ENCODE measurements at places on chromosomes 11 and 22.

DNA sequence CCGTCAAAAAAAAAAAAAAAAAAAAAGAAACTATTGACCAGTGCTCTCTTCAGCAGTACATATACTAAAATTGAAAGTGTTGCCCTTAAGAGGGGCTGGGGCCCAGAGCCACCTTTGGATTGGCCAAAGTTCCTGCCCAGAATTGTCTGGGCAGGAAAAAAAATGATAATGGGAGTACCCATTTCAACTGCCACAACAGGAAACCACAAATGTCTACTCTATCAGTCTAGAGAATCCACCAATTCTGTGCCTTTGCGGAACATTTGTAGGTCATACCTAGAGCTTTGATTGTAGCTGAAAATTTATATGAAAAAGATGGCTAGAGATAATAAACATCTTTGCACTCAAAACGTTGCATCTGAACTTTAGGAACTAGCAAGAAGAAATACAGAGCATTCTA, 69.4 kb downstream of the FAM76B start:
- no peak for DNase-seq

DNA sequence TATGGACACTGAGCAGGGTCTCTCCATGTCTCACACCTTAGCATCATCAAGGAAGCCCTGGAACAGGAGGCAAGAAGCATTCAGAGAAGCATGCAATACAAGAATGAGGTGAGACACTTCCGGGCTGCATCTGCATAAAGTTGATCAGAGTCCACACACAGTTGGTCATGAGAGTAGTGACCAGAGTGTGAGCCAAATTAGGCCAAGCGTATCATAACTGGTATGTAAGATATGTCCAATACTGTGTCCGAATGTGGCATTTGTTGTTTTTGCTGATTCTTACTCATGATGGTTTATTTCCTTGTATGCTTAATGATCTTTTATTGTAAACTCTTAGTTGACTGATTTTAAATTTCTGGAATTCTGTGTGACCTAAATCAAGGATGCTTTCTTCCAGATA, 315.7 kb downstream of the INSC start:
- no peak for DNase-seq

GRCh38 chr11:65210748-65211147, 29.0 kb downstream of the CAPN1 start:
- DNase-seq: no peak

DNA sequence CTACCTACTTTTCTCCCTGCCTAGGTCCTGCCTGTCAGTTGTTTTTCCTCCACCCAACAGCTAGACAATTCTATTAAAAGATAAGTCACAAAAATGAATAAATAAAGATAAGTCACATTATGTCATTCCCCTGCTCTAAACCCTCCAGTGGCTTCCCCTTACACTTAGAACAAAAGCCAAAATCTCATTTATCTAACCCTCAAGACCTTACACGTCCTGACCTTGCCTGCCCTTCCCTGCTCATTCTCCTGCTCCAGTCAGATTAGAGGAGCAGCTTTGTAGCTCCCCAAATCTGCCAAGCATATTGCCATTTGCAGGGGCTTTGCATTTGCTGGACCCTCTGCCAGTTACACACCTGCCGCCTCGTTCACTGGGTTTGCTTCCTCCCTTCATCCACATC, 16.7 kb downstream of the KREMEN1 start:
- no peak for DNase-seq

DNA sequence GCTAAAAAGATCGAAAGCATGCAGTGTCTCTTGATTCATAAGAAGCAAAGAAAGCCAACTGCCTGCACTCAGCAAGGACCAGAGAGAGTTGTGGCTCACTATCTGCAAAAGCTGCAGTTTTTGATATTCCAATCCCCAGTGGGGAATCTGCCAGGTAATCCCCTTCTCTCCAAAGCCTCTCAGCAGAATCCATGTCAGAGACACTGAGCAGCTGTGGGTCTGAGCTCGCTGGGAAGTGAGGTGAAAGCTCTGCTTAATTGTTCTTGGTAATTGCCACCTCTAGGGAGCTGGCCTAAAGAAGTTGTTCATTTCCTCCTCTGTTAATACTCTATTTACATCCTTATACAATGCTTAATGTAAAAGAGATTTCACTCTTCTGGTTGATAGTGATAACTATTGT, 261.3 kb upstream of the LRRC4C start:
- DNase-seq: no peak

GRCh38 chr11:68974421-68975194, 6.2 kb downstream of the MRGPRD start:
- DNase-seq: no peak

DNA sequence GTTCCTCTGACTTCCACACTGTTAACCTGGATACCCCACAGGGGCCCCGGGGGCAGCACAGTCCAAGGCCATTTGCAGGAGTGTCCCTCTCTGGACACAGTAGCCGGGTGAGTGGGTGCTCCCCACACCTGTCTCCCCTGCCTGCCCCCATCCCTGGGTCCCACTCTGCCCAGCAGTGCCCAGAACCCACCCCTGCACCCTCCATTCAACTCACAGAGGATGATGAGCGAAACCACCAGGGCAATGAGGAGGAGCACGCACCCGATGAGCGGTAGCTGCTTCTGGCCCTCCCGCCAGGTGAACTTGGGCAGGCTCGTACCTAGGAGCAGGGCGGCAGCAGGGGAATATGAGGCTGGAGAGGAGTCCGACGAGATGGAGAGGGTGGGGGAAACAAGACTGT, 12.2 kb downstream of the TMPRSS13 start:
- DNase-seq: no peak

GRCh38 chr11:112499153-112499880, 238.7 kb upstream of the PLET1 start:
- DNase-seq: no peak

GRCh38 chr11:13669544-13670488, 1.3 kb downstream of the FAR1 start:
- DNase-seq: no peak

DNA sequence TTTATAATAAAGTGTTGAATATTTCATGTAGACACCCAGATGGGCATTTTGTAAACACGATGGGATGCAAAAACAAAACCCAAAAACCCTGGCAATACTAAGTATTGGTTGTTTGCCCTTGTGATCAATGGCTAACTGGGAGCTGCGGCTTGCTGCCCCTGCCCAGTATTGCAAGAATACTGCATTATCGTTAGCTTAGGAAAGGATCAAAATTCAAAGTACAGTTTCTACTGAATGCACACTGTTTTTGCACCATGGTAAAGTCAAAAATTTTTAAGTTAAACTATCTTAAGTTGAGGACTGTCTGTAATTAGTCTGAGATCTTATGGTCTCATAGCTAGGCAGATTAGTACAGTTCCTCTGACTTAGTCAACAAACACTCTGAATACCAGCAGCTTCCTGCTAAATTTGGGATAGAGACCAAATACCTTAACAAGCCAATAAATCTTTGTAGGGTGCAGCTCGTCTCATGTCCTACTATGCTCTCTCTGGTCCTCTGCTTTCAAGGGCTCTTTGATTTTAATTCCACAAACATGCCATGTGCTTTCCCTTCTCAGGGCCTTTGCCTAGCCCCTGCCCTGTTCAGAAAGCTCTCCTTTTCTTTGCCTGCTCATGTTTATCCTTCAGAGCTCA, 4.0 kb downstream of the CCDC90B start:
- no peak for DNase-seq

DNA sequence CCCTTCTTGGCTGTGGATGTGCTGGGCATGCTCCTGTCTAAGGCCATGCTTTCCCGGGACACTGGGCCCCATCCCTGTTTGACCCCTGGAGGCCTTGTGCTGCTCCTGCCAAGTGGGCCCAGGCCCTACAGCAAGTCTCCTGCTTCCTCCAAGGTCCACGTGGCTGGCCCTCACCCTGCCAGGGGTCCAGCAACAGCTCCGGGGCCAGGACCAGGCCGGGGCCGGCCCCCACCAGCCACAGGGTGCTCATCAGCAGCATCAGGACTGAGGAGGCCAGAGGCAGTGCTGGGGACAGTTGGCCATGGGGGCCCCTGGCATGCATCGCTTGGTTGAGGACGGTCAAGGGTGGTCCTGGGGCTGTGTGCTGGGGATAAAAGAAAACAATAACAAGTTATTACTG, 2.5 kb downstream of the RHBDD3 start:
- no peak for DNase-seq

- no peak for DNase-seq
Observed at GRCh38 chr22:49763696-49764095, 64.0 kb downstream of the BRD1 start.

GRCh38 chr11:100785148-100785983, 98.3 kb downstream of the ARHGAP42 start:
- no peak for DNase-seq

- DNase-seq: no peak
Observed at GRCh38 chr22:38220163-38220562, 18.4 kb downstream of the MAFF start.

DNA sequence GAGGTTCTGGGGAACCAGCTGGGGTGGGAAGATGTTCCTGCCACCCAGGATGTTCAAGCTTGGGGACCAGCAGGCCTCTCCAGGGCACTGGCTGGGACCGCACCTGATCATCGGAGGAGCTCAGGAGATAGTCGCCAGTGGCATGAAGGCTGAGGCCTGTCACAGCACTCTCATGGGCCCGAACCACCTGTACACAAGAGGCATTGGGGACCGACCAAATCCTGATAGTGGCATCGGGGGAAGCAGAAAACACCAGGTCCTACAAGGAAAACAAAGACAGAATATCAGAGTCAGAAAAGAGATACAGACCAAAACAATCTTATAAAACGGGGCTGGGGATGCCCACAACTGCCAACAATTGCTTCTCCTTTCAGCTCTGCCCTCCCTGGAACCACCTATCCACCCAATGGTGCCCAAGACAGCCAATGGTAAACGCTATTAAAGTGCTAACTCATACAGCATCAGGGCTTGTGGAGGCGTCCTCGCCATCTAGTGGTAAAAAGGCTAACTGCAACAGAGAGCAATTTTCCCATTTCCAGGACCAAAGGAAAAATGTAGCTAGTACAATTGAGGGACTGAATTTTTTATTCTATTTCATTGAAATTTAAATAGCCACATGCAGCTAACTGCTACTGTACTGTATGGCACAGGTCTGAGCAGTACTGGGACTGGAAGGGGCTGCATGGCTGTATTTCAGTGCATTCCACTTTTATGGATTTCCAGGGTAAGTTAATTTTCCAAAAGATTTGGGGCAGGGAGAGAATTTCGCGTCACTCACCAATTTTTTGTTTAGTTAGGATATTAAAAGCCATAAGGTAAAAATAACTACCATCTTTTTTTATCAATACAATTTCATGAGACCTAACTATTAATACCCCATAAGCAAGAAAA, 7.1 kb downstream of the PRPF19 start:
- peak; percentile 23 for DNase-seq

DNA sequence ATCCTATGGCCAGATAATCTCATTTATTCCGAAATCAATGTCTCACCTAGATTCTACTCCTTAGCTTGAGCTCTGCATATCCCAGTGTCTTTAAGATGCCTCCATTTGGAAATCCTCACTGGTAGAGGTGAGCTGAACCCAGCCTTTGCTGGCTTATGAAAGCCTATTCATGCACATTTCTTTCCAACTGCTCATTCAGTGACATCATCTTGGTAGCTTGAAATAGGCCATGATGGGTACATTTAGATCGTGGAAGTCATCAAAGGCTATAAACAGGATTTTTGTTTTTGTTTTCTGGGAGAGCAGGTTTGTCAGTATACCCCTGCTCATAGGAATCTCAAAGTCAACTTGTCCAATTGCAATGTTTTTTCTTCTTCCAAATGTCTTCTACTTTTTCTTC, 6.0 kb downstream of the NXPE1 start:
- DNase-seq: no peak

- DNase-seq: no peak
Observed at GRCh38 chr11:3959015-3959902, 103.8 kb downstream of the STIM1 start.

DNA sequence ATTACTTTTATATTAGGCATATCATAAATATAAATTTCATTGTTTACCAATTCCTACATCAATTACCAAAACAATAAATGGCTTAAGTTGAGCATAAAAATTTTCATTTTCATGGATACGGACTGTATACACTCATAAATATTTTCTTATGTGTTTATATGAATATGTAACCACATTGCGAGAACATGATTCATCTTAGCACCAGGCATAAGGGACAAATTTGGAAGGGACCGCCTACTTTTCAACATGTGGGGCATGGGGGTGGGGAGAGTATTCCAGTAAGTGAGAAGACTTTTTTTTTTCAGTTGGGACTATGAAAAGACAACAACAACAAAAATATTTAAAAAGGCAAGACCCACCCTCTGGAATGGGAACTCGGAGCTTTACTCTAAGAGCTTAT, 296.1 kb downstream of the RAB38 start:
- DNase-seq: no peak

DNA sequence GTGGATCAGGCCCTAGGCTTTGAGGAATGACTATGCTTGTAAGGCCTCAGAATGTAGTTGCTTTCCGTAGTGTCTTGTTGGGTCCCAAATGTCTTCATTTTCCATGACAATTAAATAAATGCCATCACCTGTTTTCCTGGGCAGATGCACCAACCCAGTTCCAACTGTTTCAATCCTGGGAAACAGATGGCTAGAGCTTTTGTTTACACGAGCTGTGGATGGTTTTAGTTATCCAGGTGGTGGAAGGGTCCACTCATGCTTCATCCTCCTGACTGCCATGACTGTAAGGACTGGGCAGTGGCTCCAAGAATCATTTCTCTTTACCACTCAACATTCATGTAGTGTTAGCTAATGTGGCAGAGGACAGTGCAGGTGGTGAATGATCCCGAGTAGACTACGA, 8.6 kb downstream of the RCN1 start:
- DNase-seq: no peak

DNA sequence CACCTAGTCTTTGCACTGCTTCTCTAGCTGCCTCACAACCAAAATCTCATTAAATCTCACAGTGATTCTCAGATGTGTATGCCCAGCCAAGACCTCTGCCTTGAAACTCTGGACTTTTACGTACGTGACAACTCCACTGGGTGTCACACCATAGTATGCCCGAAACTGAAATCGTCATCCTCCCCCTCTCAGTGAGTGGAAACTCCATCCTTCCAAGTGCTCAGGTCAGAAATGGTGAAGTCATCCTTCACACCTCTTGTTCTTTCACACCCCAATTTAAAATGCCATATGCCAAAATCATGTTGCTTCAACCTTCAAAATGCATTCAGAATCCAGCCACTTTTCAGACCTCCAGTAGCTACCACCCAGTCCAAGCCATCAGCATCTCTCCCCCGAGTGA, 42.5 kb downstream of the SFI1 start:
- DNase-seq: no peak

- DNase-seq: no peak
Observed at GRCh38 chr11:36684840-36685801, 87.1 kb upstream of the RAG2 start.

Measured in NCI-H2029 treated with DMSO at 0.1 percent for 48 hours (cell line).